SW 1271 (cell line): ENCODE measurements at places on chromosomes 11 and 22.

- DNase-seq: no peak
Measured at GRCh38 chr11:40321537-40321936, 1137.9 kb downstream of the LRRC4C start.

GRCh38 chr11:119788911-119789560 is 60.0 kb upstream of the NECTIN1 start:
- DNase-seq: no peak

GRCh38 chr11:16367252-16367651 is 10.9 kb upstream of the SOX6 start:
- no peak for DNase-seq

GRCh38 chr11:78290293-78291176 is 101.8 kb downstream of the USP35 start:
- no peak for DNase-seq
